NAMALWA (cell line): ENCODE measurements at places on chromosomes 1 and 21.

GRCh38 chr21:42508371-42508770 is 5.3 kb upstream of the SLC37A1 start:
- DNase-seq = no peak

DNA sequence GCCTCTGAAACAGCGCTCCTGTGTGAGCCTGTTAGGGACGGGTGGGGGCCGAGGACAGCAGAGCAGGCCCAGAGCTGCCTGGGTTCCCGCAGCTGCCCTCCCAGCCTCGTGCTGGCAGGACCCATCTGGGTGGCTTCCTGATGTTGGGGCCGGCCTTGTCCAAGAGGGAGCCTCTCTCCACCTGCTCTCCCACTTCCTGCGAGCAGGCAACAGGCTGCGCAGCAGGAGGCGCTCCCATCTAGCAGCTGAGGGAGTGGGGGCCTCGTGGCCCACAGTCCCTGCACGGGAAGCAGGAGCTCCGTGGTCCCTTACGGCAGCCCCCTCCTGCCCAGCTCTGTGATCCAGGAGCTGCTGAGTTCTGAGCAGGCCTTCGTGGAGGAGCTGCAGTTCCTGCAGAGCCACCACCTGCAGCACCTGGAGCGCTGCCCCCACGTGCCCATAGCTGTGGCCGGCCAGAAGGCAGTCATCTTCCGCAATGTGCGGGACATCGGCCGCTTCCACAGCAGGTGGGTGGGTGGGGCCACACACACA is 68.0 kb downstream of the TRIM11 start:
- no peak for DNase-seq

- DNase-seq = no peak
These were observed 4.3 kb upstream of the MIIP start for GRCh38 chr1:12015001-12015491.

DNA sequence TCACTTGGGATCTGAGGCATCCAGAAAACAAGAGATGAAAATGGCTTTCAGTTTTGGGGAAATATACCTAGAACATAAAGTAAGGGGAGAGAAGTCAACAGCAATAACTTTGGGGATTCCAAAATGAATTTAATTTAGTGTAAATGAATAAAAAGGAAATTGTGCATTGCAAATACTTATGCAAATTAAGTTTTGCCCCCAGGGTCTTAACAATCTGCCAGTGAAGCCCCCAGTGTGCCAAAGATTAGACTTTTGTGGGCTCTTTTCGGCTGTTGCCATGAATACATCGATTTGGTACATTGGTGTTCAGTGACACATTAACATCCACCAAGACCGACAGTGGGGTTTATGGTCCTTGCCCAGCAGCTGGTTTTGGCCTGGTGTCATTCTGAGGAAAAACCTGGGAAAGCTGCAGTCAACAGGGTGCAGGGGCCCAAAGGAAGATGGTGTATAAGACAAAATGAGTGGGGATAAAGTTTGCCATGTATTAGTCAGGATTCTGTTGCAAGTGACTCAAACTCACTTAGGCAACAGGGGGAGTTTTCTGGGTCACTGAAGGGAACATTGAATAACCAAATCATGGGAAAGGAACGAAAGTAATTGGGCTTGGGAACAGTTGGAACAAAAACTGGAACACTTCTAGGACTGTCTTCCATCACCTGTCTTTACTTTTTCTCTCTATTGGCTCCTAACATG is 30.2 kb upstream of the IGSF3 start:
- DNase-seq = no peak

GRCh38 chr1:221779771-221780170 is 37.9 kb upstream of the DUSP10 start:
- DNase-seq = no peak

- no peak for DNase-seq
These were observed 54.6 kb downstream of the ADSS2 start for GRCh38 chr1:244397131-244397530.

DNA sequence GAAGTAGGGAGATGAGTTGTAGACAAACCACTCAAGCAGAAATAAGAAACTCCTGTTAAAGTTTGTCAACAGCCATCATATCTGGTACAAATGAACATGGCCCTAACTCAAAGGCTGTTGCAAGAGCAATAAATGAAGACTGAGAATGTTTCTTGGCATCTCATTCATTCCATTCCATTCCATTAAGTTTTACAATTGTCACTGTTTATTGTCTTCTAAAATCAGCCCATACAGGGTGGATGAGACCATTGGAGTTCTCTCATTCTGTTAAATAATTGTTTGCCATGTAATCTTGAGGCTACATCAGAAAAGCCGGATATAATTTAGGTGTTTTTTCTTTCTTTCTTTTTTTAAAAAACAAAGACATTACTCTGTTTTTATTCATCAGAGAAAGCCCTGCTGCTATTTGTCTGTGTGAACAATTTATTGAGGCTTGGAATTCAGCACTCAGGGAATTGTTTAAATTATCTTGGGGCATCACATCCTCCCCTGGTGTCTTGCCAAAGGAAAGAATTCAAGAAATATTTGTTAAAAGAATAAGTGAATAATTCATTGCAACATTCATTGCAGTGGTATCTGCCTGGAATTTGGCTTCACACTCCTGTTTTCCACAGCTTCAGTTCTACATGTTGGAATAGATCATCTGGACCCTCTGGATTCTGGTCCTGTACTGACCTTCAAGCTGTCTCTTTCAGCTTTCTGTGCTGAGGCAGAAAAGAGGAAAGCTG is 604.5 kb downstream of the PLPP3 start:
- no peak for DNase-seq

DNA sequence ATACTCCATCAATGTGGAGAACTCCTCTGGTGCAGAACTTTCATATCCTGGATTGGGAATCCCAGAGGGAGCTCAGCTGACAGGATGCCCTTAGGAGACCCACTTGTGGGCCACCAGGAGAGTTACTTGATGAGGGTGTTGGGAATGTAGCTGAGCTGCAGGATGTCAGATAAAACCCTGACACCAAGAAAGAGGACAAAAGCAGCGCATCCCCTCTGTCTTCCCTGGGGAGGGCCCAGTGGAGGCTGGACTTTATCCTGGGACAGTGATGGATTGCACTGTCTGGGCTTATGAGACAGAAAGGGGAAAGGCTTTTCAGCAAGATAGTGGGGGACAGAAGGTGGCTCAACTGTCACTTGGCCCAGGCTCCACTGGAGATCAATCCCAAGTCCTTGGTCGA is 88.1 kb upstream of the BCAR3 start:
- DNase-seq = no peak

- peak; percentile 40 for DNase-seq
These were observed 166.4 kb downstream of the RUNX1 start for GRCh38 chr21:34882719-34883131.
